ENCODE measurements at places on chromosomes 5 and 9. TPM values are rescaled to one million over a fixed set of nuclear protein-coding genes. Genes with fewer than 3 reads are reported as not detected.

Gene TLX3
- total RNA-seq, result not detected

Gene DBH
- not detected for total RNA-seq

Gene PALM2AKAP2
- total RNA-seq, result 0.39 TPM

Gene FABP6
- total RNA-seq, result not detected

Gene ARHGEF28
- total RNA-seq, result 0.18 TPM

Gene BOD1
- 29.2 TPM for total RNA-seq

Gene IARS1
- 261 TPM for total RNA-seq

Gene SLC34A3
- total RNA-seq, result not detected

Gene OR1Q1
- not detected for total RNA-seq

DNA sequence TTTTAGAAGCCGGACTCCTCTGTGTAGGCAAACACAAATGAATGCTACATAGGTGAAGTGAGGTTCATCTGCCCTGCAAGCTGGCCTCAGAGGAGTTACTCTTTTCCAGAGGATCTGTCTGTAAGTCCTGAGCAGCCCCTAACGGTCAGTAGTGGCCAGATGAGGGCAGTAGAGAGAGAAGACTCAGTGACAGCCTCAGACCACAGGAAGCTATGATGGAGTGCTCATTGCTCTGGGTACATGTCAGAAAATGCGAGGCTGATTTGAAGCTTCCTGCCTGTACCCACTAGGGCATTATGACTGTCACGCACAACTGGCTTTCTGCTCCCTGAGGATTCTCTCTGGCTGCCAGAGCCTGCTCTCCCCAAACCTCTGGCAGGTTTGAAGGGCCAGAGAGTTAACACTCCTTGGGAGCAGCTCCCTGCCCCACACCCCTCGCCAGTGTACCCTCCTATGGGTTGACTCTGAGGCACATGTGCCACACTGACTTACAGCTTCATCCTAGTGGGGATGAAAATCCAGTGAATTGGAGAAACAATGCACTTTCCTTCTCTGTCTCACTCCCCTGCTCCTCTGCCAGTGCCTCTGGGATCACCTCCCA lies 141.5 kb downstream of the GABRG2 start:
- H3K27me3 ChIP-seq, result no peaks in the 10 kb centered on the region
- DNase-seq, result peak; percentile 24
- H3K4me1 ChIP-seq, result no peaks in the 10 kb centered on the region
- H3K27ac ChIP-seq, result no peak overlapping the region

GRCh38 chr9:7376213-7376612 lies 423.4 kb downstream of the DMAC1 start:
- H3K4me1 ChIP-seq, result no peaks in the 10 kb centered on the region
- H3K36me3 ChIP-seq, result no peaks in the 10 kb centered on the region

- H3K4me3 ChIP-seq, result no peak overlapping the region
- H3K27me3 ChIP-seq, result no peaks in the 10 kb centered on the region
- H3K4me1 ChIP-seq, result no peaks in the 10 kb centered on the region
- H3K36me3 ChIP-seq, result peaks cover 13% of the 10 kb centered on the region
- no peak for DNase-seq
These were observed 117.4 kb downstream of the GPR21 start for GRCh38 chr9:123150708-123151503.

- H3K27ac ChIP-seq, result no peak overlapping the region
- no peaks in the 10 kb centered on the region for H3K4me1 ChIP-seq
- H3K4me3 ChIP-seq, result no peak overlapping the region
- DNase-seq, result no peak
- peaks cover 9% of the 10 kb centered on the region for H3K27me3 ChIP-seq
These were observed 141.2 kb downstream of the TRIM36 start for GRCh38 chr5:115028557-115028956.

DNA sequence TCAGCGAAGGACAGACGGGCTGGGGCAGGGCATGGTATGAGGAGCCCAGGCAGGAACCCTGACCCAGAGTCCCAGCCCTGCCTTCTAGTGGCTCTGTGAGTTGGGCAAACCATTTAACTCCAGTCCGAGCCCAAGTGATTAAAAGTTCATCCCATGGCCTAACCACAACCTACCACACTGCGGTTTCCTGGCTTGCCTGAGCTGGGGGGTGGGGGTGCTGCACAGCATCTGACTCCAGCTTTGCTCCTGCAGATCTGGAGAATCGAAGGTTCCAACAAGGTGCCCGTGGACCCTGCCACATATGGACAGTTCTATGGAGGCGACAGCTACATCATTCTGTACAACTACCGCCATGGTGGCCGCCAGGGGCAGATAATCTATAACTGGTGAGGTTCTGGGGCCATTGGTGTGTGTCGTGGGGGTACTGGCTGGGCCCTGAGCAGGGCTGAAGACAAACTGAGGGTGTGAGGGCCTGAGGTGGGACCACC lies 49.0 kb downstream of the STOM start:
- no peaks in the 10 kb centered on the region for H3K27me3 ChIP-seq
- H3K4me3 ChIP-seq, result no peak overlapping the region
- H3K4me1 ChIP-seq, result peaks cover 12% of the 10 kb centered on the region
- peak; percentile 29 for DNase-seq

DNA sequence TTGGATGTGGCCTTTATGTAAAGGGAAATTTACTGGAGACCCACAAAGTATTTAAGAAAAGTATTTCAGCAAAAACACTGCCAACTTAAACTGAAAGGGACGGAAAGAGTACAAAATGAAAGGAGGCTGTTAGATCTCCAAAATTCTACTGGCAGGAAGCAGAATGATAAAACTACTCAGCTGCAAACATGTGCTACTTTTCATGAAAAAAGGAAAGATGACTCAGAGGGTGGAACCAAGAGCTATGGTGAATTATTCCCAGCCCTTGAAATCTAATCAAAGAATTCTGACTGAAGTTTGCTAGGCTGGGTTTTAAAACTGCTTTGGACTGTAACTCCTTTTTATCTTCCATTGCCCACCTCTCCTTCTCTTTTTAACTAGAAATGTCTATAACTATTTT lies 58.6 kb upstream of the ZBED3 start:
- no peak for DNase-seq
- no peaks in the 10 kb centered on the region for H3K36me3 ChIP-seq
- H3K4me1 ChIP-seq, result peaks cover 11% of the 10 kb centered on the region
- H3K4me3 ChIP-seq, result no peak overlapping the region

GRCh38 chr5:179124273-179124852 lies 64.2 kb downstream of the ZNF354C start:
- no peaks in the 10 kb centered on the region for H3K4me1 ChIP-seq
- H3K27me3 ChIP-seq, result no peaks in the 10 kb centered on the region
- H3K36me3 ChIP-seq, result no peaks in the 10 kb centered on the region
- H3K4me3 ChIP-seq, result no peak overlapping the region
- H3K27ac ChIP-seq, result no peak overlapping the region

GRCh38 chr5:121251954-121252353 lies 599.7 kb upstream of the FTMT start:
- DNase-seq, result no peak
- H3K27ac ChIP-seq, result no peak overlapping the region
- H3K36me3 ChIP-seq, result no peaks in the 10 kb centered on the region
- no peaks in the 10 kb centered on the region for H3K27me3 ChIP-seq

DNA sequence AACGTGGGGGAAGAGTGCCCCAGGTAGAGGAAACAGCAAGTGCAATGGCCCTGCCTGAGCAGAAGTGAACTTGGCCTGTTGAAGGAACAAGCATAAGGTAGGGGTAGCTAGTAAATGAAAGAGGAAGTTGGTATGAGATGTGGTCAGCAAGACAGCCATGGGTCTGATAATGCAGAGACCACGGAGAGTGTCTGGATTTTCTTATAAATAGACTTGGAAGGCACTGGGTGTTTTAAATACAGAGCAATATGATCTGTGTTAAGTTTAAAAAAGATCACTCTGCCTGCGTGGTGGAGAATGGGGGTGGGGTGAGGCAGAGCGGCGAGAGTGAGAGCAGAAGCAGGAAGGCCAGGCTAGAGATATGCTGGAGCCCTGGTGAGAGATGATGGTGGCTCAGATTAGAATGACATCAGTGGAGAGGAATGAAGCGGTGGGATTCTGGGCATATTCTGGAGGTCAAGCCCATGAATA lies 4.2 kb downstream of the ADAM19 start:
- H3K4me1 ChIP-seq, result peaks cover 51% of the 10 kb centered on the region
- H3K27ac ChIP-seq, result peak overlapping the region; percentile 81
- H3K4me3 ChIP-seq, result peak overlapping the region; percentile 85

DNA sequence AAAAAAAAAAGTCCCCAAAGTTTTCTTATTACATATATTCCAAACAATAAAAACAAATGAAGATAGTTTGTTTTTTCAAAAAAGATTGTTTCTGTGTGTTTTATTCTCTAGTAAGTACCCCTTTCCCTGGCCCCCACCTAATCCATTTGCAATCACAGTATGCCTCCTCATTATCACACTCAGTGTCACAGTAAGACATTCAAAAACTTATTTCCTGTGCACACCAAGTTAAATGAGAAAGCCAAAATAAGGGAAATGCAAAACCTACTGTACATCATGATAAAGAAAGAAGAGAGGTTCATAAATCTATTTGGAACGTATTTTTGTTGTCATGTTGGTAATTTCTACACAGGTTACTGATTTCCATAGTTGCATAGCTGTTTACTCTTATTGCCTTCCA lies 62.3 kb downstream of the ST8SIA4 start:
- DNase-seq, result no peak
- H3K4me1 ChIP-seq, result peaks cover 69% of the 10 kb centered on the region
- no peaks in the 10 kb centered on the region for H3K27me3 ChIP-seq
- H3K27ac ChIP-seq, result peak overlapping the region; percentile 87
- H3K4me3 ChIP-seq, result peak overlapping the region; percentile 33

GRCh38 chr9:75946766-75947165 lies 56.3 kb downstream of the PCSK5 start:
- no peak for DNase-seq
- no peaks in the 10 kb centered on the region for H3K27me3 ChIP-seq
- H3K4me1 ChIP-seq, result peaks cover 6% of the 10 kb centered on the region
- peaks cover 21% of the 10 kb centered on the region for H3K36me3 ChIP-seq
- no peak overlapping the region for H3K27ac ChIP-seq

DNA sequence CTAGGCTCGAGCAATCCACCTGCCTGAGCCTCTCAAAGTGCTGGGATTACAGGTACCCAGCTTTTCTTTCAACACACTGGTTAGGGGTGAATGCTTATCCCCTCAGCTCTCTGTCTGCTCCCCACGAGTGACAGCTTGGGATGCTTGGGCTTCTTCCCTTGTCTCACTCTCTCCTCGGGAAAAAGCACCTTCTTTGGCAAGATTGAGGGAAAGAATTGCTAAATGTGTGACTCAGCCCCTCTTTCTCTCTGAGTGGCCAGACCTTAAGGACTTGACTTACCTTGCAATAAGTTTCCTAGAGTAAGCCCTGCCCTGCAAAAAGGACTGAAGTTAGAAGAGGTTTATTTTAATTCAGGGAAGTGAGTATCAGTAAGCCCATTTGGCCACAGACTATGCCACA lies 68.1 kb upstream of the ERBIN start:
- no peak for DNase-seq
- no peak overlapping the region for H3K4me3 ChIP-seq
- no peak overlapping the region for H3K27ac ChIP-seq

DNA sequence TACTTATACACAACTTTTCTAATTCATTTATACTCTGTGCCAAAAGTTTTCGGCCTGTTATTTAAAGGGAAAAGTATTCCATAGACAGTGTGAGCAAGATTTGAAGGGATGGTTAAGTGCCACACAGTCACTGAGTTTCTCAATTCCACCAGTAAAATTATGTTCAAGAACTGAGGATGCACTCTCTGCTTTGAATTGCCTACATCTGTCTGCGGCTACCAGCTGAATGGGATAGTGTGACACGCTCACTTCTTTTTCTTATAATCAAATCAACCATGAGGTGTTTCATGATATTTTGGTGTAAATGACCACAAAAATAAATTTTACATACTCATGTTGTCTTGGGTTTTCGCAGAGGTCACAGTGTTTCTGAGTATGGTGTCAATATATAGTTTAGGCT lies 218.4 kb upstream of the TMEM161B start:
- H3K4me1 ChIP-seq, result no peaks in the 10 kb centered on the region
- no peak overlapping the region for H3K4me3 ChIP-seq
- no peaks in the 10 kb centered on the region for H3K36me3 ChIP-seq

GRCh38 chr5:113267361-113267900 lies 167.4 kb downstream of the TSSK1B start:
- no peak for DNase-seq
- no peaks in the 10 kb centered on the region for H3K36me3 ChIP-seq
- no peaks in the 10 kb centered on the region for H3K27me3 ChIP-seq
- peaks cover 6% of the 10 kb centered on the region for H3K4me1 ChIP-seq

- H3K27ac ChIP-seq, result no peak overlapping the region
- DNase-seq, result no peak
- no peaks in the 10 kb centered on the region for H3K36me3 ChIP-seq
- H3K4me1 ChIP-seq, result no peaks in the 10 kb centered on the region
- no peaks in the 10 kb centered on the region for H3K27me3 ChIP-seq
These were observed 156.8 kb downstream of the GAPVD1 start for GRCh38 chr9:125418404-125418803.

DNA sequence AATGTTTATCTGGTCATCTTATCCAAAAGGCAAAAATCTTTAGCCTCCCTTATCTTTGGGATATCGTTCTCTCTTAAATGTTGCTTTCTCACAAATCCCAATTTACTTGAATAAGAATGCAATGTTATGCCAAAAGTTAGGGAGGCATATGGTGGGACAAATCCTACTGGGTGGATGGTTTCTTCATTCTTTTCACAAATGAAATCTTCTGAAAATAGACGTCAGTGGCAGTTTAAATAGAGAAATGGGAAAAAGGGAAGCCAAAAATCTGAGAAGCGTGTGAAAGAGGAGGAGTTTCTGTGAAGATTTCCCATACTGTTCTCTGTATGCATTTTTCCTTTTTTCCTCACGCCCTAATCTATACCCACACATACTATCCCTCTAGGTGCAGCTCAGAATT lies 2.5 kb upstream of the PCDHAC1 start:
- peaks cover 7% of the 10 kb centered on the region for H3K4me1 ChIP-seq
- H3K27me3 ChIP-seq, result peaks cover 48% of the 10 kb centered on the region
- peaks cover 2% of the 10 kb centered on the region for H3K36me3 ChIP-seq
- H3K27ac ChIP-seq, result no peak overlapping the region
- no peak overlapping the region for H3K4me3 ChIP-seq

DNA sequence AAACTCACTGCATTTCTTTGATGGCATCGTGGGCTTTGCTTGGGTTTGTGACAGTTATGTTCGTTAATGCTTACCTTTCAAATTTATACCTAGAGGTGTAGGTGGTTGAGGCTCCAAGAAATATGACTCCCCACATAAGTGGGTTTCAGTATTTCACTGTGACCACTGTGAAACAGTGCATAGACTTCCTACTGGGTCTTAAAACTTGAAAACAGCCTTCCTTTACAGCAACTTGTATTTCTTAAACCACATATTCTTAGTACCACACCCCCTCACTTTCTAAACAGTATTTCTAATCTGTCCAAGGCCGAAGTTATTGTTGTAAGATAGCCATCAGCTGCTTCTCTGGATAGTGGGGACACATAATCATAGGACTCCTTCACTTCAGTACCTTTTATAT lies 48.3 kb downstream of the TMEFF1 start:
- no peaks in the 10 kb centered on the region for H3K36me3 ChIP-seq
- no peak overlapping the region for H3K4me3 ChIP-seq
- H3K27ac ChIP-seq, result no peak overlapping the region
- no peak for DNase-seq
- no peaks in the 10 kb centered on the region for H3K4me1 ChIP-seq

Measured in activated CD4-positive, alpha-beta T cell treated with anti-CD3 and anti-CD28 coated beads for 36 hours (primary cell).